MV-4-11 (cell line): ENCODE measurements at places on chromosomes 11 and 22.

DNA sequence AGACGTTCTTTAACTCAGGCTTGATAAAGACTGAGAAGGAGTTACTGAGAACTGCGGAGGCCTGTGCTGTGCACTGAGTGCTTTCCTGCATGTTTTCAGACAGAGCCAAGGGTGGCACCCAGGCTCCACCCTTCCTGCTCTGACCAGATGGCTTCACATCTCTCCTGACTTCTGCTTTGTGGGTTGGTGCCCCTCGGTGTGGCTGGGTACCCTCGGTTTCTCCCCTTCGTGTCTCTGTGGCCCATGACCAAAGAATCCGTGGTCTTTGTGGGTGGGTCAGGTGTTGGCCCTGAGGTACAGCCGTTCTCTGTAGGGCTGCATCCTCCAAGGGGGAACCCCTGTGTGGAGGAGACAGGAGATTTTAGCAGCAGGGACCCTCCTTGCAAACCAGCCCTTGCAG, 34.3 kb downstream of the GRIK4 start:
- no peak for DNase-seq

GRCh38 chr11:2302896-2303626, 1.2 kb downstream of the TSPAN32 start:
- DNase-seq: no peak

- no peak for DNase-seq
Measured at GRCh38 chr22:45008751-45009605, 827 bp downstream of the PHF21B start.

DNA sequence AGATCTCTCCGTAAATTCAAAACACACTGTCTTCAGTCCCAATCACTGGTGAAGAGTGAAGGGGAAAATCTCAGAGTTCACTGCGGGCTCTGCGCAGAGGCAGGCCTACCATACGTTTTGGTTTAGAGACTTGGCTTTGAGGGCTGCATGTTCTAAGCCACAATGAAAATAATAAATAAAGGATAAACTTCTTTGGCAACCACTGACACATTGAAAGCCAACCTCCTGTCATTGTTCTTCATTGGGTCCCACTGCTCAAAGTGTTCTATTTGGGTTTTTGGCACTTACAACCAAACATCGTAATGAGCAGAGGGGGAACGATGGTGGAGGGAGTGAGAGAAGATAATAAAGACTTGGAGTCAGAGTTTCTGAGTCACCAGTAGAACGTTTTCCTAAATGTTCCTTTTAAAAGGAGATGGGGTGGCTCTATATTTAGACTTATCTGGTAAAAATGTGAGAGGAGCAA, 472.9 kb downstream of the SOX6 start:
- no peak for DNase-seq

GRCh38 chr11:73661035-73661628, 14.8 kb downstream of the PLEKHB1 start:
- peak; percentile 64 for DNase-seq

- DNase-seq: no peak
Measured at GRCh38 chr11:112975493-112975892, 14.3 kb downstream of the NCAM1 start.
